ENCODE measurements at places on chromosomes 11 and 22. TPM values are rescaled to one million over a fixed set of nuclear protein-coding genes. Genes with fewer than 3 reads are reported as not detected.

OR2AG2 gene
- total RNA-seq: 0.35 TPM

TIGD3 gene
- total RNA-seq: not detected

TMEM86A gene
- total RNA-seq: 8.3 TPM

FADD gene
- 19.5 TPM for total RNA-seq

DNA sequence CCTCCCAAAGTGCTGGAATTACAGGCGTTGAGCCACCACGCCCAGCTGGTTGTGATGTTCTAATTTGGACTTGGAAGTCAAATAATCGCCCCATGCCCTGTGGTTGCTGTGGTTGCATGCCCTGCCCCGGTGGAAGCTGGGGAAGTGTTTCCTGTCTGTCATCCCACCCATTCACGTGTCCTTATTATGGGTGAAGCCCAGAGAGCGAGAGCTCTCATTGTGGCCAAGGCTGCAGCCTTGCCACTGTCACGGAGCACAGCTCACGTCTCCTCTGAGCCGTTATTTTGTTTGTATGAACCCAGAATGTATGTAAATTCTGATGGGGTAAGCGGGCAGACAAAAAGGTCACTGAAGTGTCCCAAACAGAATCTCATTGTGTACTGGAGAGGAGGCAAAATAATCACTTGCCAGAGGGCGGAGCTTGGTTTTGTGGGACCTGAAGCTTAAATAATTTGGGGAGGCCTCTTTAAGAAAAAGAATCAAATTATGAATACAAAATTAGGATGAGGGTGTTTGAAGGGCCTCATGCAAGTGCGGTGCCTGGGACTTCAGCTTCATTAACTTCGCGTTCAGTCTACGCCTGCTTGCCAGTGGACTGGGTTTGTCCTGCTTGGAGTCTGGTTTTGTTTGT is 25.8 kb upstream of the TREH start:
- no peak overlapping the region for H3K27ac ChIP-seq
- DNase-seq: no peak
- H3K4me3 ChIP-seq: no peak overlapping the region
- no peaks in the 10 kb centered on the region for H3K4me1 ChIP-seq

DNA sequence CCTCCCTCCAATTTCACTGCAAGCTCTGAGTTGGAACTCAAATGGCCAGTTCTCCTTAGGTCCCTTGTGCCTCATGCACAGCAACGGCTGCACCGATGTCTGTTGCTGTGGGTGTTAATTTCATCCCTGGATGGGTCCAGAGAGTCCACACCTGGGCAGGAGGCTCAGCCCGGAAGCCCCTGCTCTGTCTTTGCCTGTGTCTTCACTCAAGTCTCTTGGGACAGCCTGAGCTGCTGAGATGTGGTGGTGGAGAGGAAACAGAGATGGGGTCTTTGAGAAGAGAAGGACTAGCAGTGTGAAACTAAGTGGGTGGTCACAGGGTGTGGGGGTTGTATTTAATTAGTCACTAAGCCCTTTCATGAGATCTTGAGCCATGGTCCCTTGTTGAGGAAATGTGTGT is 109.3 kb downstream of the NECTIN1 start:
- no peaks in the 10 kb centered on the region for H3K36me3 ChIP-seq
- DNase-seq: no peak
- H3K4me3 ChIP-seq: no peak overlapping the region
- no peaks in the 10 kb centered on the region for H3K27me3 ChIP-seq

Measured in thoracic aorta (tissue), 2 donors.